Activated gamma-delta T cell treated with Interleukin-2 at 50 U/mL for 16 hours (primary cell): ENCODE measurements at places on chromosomes 4 and X.

DNA sequence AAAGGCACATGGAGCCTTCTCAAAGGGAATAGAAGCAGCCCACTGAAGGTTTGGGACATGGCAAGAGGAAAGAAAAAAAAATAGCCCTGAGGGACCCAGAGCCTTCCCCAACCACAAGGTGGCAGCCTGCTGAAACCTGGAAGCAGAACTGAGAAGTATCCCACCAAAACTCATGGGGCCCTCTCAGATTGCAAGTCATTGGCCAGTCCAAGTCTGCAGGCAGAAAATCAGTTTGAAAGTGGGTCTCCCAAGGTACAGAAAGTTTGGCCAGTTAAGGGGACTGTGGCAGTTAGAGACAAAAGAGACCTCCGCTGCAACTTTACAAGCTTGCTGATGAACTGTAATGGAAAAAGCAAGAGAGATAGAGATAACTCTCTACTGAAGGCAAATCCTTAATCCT is 155.8 kb downstream of the ANTXR2 start:
- DNase-seq = peak; percentile 37

GRCh38 chr4:98688411-98689290 is 30.2 kb upstream of the TSPAN5 start:
- no peak for DNase-seq

DNA sequence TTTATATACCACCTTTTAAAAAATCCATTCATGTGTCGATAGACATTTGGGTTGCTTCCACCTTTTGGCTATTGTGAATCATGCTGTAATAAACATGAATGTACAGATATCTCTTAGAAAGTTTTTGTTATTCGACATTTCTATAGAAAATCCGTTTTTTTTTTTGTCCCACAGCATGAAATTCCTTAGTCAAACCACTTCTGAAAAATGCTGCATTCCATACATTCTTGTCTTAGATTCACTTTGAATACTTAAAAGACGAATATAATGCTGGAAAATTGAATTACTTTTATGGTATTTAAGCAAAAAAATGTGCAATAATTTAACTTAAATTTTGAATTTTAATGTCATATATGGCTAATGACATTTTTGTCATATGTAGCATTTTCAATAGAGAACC is 1345.5 kb downstream of the TECRL start:
- no peak for DNase-seq

DNA sequence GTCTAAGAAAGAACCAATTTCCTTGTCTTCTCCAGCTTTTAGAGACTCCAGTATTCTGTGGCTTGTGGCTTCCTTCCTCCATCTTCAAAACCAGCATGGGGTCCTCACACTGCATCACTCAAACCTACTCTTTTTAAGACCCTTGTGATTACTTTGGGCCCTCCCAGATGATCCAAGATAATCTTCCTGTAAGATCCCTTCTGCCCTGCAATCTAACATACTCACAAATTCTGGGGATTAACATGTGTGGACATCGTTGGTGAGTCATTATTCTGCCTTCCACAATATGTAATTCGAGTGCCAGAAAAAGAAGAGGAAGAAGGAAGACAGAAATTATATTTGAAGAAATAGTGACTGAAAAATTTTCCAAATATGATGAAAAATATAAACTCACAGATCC is 47.9 kb downstream of the BEND4 start:
- DNase-seq = no peak

GRCh38 chr4:5052204-5052702 is 973 bp downstream of the STK32B start:
- no peak for DNase-seq

DNA sequence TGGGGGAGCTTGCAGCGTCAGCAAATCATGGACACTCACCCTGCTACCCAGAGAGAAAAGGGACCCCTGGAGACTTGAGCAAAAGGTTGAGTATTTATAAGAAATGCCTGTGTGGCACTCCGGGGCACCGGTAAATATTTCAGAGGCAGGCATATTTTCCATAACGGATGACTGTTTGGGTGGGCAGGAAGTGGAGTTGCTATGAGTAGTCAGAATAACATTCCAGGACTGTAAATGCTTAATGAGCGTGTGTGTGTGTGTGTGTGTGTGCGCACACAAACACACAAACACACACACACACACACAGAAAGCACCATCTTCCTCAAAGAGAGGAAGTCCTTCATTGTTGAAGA is 74.6 kb downstream of the MXRA5 start:
- no peak for DNase-seq

GRCh38 chr4:121266982-121267381 is 102.9 kb upstream of the TNIP3 start:
- no peak for DNase-seq

DNA sequence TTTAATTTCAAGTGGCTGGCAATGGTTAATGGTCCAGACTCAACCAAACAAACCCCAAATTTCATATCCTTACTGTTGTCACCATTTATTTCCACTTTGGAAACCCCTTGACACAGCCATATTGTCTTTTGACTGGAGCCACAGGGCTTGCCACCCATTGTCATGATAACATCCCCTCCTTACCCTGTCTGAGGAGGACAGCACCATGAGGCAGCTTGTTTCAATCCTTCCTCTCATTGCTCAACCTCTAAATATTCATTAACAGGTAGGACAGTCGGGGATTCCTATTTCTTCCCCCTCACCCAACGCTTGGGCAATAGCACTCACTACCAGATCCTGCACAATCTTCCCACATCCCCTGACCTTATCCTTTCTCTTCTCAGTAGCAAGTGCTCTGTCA is 92.1 kb downstream of the CEP135 start:
- DNase-seq = no peak

DNA sequence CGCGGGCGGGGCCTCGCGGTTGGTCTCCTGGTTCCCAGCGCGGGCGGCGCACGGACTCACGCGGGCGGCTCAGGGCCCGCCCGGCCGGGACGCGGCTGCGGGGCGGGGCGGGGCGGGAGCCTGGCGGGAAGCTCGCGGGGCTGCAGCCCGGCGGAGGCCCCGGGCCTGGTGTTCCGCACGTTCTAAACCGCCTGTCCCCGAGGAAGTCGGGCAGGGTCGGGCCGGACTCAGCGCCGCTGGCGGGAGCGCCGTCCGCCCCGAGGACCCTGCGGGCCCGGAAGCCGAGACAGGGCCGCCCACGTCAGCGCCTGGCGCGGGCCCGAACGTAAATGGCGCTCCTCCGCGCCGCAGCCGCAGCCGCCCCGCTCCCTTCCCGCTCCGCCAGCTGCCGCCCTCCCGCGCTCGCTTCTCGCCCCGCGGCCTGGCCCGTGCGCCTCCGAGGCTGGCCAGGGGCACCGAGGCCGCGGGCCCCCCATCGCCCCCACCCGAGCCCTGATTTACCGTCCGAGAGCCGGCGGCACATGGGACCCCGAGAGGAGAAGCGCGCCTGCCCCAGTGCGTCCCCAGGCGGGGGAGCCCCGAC is 309 bp upstream of the CTBP1 start:
- peak; percentile 78 for DNase-seq

GRCh38 chrX:138908577-138908976 is 197.1 kb upstream of the FGF13 start:
- no peak for DNase-seq

DNA sequence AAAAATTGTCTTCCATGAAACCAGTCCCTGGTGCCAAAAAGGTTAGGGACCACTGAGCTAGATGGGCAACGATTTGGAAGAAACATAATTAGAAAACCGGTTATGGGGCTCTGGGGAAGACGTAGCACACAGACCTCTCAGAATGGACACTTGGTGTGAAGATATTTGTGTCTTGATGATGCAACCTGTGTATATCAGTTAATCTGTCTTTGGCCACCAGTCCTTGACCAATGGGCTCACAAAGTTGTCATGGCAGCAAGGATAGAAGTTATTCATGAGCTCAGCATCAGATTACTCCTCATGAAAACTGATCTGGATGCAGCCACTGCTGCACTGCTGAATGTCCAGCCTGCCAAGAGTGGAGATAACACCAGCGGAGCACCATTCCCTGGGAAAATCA is 13.6 kb downstream of the MTNR1A start:
- no peak for DNase-seq

DNA sequence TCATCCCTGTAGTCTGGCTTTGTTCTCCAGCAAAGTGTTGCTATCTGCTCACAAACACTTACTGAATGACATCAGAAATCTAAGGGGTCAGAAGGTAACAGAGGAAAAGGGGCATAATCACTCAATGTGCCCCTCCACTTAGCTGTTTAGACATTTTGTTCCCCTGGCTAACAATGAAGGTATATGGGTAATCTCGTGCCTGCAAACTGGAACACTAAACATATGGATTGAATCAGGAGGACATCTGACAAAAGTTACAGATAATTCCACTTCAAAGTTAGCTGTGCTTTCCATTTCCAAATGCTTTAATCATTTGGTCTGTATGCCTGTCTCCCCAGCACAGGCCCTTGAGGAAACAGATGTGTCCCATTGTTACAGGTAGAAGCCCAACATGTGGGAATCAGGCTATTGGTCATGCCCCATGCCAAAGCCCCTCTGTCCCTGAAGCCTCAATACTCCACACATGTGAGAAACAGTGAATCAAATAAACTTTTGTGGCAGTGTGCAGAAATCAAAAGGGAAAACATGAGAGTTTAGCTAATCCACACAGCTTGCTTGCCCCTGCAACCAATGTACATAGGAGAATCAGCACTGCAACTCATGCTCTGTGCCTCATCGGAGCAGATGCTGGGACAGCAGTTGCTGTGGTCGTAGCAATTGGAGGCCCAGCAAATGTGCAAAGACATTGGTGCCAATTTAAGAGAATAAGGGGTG is 111.7 kb downstream of the RNF150 start:
- DNase-seq = no peak

DNA sequence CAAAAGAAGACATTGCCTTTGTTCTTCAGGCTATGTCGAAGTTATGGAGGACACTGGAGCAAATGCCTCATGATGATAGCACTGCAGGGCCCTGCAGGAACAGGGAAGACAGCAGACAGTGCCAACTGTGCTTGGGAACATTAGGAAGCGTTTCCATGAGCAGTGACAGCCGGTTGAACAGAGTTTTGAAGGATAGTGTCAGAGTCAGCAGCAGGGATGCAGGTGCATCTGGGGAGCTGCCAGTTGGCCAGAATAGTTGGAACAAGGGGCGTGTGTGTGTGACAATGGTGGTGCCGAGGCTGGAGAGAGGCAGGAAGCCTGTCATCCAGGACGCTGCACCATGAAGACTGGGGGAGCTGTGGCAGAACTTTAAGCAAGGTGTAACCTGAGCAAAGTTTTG is 88.6 kb downstream of the SHROOM3 start:
- no peak for DNase-seq

DNA sequence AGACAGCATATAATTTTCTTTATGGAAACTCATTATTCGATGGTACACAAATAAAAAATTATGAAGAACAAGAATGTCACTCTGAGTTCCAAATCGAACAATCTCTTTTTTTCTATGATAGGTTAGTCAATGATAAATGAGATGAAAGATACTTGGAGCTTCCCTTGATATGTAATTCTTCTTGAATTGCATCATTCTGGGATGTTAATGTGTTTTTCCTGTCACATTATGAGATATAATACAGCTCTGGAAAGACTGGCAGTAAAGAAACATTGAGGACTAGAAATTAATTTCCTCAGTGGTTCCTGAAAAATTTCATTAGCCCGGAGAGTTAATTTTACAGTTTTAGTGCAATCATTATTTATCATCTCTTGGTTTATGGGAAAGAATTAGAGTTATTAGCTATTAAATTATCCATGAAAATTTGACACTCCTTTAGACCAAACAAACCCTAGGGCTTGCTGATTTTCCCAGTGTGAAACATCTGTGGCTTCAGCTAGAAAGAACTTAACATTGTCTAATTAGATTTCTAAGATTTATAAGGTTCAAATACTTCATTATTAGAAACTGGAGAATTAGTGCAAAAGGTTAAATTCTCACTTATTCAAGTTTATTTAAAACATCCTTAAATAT is 1546.6 kb upstream of the TENM3 start:
- DNase-seq = no peak

GRCh38 chr4:138494116-138494515 is 252.0 kb upstream of the SLC7A11 start:
- no peak for DNase-seq

DNA sequence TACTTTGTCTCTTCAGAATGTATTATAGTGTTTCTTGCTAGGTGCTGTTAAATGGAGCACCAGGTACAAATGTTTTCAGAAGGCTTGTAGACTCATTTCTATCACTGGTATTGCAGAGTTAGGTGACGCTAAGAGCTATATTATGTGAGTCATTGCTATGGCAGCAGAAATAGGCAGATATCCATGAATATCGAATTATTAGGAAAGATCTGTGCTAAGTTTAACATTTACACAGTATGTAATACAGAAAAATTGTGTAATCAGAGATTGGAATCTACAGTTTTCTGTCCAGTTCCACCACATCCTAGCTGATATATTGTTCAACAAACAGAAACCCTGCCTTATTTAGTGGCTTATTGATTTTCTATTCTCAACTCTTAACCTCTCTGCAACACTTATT is 1025.5 kb downstream of the STIM2 start:
- DNase-seq = no peak

DNA sequence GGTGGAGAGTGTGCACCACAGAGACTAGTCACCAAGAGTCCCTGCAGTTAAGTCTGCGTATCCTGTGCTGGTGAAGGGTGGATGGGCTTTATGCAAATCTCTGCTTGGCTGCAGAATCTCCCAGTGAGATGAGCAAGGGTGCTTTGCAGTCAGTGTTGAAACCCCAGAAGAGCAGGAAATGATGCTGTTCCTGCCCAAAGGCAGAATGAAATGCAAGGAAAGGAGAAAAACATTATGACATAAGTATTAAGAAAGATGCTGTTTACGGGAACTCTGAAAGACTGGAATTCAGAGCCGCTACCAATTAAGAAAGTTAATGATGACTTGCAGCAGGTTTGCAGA is 25.4 kb upstream of the ACSL1 start:
- no peak for DNase-seq

DNA sequence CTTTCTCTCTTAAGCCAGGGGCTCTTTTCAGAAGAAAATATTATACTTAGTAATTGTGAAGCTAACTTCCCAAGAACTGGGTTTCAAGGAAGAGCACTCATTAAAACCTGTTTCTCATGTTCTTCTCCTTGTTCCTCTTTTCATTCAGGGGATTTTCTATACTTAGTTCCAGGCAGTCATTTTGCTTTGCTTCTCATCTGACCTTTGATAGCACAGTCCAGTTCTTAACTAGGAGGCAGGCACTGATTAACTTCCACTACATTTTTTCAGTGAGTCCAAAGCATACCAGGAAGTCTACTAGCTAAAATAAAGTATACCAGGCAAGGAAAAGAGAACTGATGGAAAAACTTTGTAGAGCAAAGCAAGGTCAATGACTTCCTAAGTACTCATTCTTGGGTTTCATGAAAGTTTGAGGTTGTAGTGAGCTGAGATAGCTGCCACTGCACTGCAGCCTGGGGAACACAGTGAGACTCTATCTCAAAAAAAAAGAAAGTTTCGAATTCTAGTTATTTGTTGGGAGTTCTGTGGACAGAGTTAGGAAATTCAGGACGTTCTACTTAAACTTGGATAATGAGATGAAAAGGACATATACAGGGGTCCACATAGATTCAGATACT is 190.1 kb upstream of the HS3ST1 start:
- DNase-seq = no peak
